ENCODE measurements at places on chromosomes 12 and 14.

DNA sequence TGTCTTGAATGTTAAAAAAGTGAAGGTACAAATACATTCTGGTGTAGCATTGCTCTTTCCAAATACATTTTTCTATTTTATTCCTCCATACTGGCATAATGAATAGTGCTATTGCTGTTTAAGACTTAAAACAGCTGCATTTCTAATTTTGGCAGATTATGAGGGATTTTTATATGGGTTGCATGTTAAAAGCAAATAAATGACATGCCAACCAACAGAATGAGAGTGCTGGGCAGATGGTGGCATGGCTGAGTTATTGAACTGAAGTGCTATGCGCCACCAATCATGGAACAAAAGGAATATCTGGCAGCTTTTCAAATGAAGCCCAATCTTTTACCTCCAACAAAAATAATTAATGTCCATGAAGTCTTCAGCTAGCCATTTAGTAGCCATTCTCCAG, 215.0 kb downstream of the PRKD1 start:
- DNase-seq = no peak

GRCh38 chr12:26126340-26127284, 1.8 kb upstream of the BHLHE41 start:
- DNase-seq = no peak

- no peak for DNase-seq
These were observed 722.4 kb downstream of the NOVA1 start for GRCh38 chr14:25875475-25875874.

- no peak for DNase-seq
These were observed 93.9 kb upstream of the OVCH1 start for GRCh38 chr12:29591140-29592020.

- no peak for DNase-seq
These were observed 78.1 kb downstream of the RPL10L start for GRCh38 chr14:46573498-46573897.

GRCh38 chr12:51217133-51217967, 512 bp downstream of the POU6F1 start:
- DNase-seq = no peak

DNA sequence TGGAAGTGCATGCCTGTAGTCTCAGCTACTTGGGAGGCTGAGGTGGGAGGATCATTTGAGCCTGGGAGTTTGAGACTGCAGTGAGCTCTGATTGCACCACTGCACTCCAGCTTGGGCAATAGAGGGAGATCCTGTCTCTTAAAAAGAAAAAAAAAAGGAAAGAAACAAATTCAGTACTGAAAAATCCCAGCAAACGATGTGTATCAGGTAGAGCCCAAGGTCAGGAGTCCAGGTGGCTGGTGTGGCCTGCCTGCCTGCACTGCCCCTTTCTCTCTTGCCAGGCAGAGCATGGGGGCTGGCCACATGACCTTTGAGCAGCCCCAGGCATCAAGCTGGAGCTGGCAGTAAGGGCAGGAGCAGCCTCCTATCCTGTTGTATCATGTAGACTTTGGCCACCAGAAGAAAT, 31.8 kb downstream of the ELK3 start:
- DNase-seq = no peak

DNA sequence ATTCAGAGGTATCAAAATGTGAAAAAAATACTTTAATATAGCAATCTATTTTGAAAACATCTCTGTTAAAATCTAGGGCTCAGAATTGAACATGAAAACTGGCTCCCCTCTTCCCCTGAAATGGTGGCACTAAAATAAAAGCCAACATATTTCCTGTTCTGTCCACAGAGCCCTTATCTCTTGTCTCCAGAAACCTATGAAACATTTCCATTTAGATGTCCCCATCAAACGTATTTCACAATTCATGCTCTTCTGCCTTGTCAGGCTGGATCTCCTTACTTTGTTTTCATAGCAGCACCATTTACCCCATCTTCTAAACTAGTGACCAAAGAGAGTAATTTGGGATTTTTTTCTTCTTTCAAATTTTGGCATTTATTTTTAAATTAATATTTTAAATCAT, 42.4 kb downstream of the PDE3A start:
- DNase-seq = no peak

DNA sequence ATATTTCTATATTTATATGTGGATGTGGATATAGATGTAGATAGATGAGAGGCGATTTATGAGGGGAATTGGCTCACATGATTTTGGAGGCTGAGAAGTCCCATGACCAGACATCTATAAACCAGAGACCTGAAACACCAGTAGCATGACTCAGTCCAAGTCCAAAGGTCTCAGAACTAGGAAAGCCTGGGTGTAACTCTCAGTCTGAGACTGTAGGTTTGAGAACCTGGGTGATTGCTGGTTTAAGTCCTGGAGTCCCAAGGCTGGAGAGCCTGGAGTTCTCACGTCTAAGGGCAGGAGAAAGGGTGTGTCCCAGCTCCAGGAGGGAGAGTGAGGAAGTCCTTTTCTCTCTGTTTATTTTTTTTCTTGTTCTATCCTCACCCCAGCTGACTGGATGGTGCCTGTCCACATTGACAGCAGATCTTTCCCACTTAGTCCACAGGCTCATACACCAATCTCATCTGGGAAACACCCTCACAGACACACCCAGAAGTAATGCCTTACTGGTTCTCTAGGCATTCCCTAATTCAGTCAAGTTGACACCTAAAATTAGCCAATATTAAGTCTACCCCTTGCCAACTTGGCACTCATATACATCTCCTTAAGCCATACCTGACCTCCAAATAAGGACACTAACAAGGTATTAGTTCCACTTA, 45.4 kb downstream of the EMP1 start:
- no peak for DNase-seq

- DNase-seq = peak; percentile 56
These were observed 124.4 kb downstream of the RAD51B start for GRCh38 chr14:67943947-67944346.

GRCh38 chr14:33477797-33478196, 473.1 kb downstream of the EGLN3 start:
- no peak for DNase-seq

DNA sequence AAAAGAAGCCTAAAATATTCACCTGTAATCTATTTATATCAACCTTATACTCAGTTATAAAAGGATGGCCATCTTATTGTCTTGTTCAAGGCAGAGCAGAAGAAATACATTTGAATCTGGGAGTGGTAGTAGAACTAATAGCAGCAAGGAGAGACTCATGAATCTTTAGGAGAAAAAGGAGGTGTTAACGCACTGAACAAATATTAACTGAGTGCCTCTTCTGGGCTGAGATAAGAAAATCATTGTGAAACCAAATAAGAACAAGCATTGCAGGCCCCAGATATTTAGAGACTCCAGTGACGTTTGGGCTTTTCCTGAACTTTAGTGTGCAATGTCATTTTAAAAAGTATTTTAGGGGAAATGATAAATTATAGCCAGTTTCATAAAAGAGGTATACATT, 790.6 kb downstream of the DIO2 start:
- DNase-seq = no peak

- no peak for DNase-seq
These were observed 39.8 kb upstream of the OVCH1 start for GRCh38 chr12:29537298-29537697.

GRCh38 chr14:29169408-29169807, 402.8 kb downstream of the FOXG1 start:
- DNase-seq = no peak

GRCh38 chr14:58109744-58110143, 42.3 kb downstream of the ARMH4 start:
- no peak for DNase-seq

GRCh38 chr14:105087963-105088811, 23.0 kb upstream of the GPR132 start:
- DNase-seq = no peak

GRCh38 chr12:27732281-27732680, 21.6 kb downstream of the MRPS35 start:
- no peak for DNase-seq

DNA sequence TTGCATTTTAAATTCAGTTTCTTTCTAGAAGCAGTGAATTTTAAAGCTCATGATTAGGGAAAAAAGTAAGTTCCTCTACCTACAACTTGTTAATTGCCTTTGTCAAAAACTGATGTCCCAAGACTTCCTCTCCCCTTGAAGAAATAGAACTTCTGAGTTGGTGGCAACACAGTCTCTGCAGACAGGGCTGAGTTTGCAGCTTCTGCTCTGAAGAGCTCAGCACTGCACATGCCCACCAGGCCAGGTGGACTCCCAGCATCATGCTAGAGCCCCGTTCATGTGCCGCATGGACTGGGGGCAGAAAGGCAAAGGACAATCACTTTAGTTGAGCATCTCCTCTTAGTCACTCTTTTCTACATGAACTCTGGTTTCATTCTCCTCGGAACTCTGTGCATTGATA, 620.1 kb downstream of the VRK1 start:
- DNase-seq = no peak

DNA sequence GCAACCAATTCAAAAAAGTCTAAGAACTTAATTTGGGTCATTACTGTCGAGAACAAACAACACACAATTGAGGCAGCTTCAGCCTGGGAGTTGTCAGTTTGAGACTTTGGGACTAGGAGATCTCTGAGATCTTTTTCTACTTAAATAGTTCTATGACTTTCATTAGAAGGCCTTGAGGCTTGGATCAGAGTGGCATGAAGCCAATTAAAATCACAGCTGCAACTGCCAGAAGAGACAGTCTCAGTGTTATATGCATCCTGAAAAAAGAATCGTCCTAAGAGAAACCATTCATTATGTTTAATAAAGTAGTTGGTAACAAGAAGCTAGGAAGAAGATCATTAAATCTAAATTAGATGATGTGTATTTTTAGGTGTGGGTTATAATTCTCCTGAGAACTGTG, 170.8 kb upstream of the RASSF8 start:
- no peak for DNase-seq

GRCh38 chr12:2922329-2922728, 31.6 kb downstream of the TULP3 start:
- no peak for DNase-seq

All from NCI-H1048 (cell line).